Spinal cord (tissue), 10 donors: ENCODE measurements at places on chromosomes 13 and 19.

DNA sequence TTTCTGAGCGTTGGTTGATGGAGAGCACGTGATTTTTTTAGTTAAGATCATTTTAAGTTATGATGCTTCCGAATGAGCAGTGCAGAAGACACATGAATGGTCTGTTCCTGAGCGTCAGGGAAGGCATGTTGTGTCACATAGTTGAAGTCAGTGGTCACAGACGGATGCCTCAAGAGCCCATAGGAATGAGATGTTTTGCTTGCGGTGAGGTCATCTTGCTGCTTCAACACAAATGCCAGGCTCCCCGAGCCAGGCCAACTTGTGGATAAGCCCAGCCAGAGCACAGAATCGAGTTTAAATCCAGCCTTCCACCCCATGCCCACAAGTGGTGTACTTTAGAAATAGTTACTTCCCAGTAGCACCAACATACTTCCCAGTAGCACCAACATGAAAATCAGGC lies 5.4 kb downstream of the UPF3A start:
- no peak for DNase-seq

GRCh38 chr13:104372095-104372655 lies 1306.0 kb upstream of the SLC10A2 start:
- DNase-seq: peak; percentile 46

- DNase-seq: no peak
Observed at GRCh38 chr19:10988380-10988779, 27.6 kb downstream of the SMARCA4 start.

GRCh38 chr13:85567909-85568308 lies 231.3 kb downstream of the SLITRK6 start:
- no peak for DNase-seq
